Astrocyte of the spinal cord (primary cell): ENCODE measurements at places on chromosomes 13 and 19.

- DNase-seq: peak; percentile 71
These were observed 383.1 kb upstream of the GPC6 start for GRCh38 chr13:92843549-92843948.

DNA sequence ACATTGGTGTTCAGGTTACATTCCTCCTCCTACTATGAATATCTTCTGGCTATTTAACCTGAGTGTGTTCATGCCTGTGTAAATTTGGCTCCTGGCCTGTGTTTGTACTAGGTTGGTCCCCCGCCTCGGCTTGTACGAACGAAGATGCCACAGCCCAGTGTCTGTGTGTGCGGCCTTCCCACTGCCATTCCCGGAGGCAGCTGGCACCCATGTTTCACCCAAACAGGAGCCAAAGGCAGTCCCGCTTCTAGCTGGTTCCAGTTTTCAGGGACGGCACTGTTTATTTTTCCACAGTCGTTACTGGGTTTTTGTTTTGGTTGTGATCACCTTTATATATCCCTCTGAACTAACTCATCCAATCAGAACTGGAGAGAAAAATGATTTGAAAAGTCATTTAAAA, 102.5 kb upstream of the ZNF536 start:
- no peak for DNase-seq

GRCh38 chr19:996051-996838, 4.0 kb upstream of the GRIN3B start:
- peak; percentile 45 for DNase-seq

DNA sequence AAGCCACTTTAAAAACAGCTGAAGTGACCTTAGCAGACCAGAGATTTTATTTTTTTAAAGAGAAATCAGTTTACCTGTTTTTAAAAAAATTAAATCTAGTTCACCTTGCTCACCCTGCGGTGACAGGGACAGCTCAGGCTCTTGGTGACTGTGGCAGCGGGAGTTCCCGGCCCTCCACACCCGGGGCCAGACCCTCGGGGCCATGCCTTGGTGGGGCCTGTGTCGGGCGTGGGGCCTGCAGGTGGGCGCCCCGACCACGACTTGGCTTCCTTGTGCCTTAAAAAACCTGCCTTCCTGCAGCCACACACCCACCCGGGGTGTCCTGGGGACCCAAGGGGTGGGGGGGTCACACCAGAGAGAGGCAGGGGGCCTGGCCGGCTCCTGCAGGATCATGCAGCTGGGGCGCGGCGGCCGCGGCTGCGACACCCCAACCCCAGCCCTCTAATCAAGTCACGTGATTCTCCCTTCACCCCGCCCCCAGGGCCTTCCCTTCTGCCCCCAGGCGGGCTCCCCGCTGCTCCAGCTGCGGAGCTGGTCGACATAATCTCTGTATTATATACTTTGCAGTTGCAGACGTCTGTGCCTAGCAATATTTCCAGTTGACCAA, 10.8 kb downstream of the PLPPR3 start:
- no peak for DNase-seq

DNA sequence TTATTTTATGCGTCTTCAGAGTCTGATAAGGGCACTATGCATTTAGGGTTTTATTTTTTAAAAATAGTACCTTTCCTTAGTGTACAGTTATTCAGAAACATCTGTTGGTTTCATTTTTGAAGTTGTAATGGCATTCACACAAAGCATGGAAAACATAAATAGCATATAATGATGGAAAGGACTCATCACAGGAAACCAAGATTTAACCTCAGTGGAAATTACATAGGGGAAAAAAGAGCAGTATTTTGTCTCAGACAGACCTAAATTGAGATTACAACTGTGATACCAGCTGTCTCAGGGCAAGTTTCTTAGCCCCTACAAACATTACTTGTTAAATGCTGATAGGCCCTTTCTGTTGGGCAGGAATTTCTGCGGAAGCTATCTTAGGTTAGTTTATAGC, 57.2 kb downstream of the NHLRC3 start:
- no peak for DNase-seq

GRCh38 chr19:41615207-41615606, 11.7 kb downstream of the CEACAM4 start:
- no peak for DNase-seq

DNA sequence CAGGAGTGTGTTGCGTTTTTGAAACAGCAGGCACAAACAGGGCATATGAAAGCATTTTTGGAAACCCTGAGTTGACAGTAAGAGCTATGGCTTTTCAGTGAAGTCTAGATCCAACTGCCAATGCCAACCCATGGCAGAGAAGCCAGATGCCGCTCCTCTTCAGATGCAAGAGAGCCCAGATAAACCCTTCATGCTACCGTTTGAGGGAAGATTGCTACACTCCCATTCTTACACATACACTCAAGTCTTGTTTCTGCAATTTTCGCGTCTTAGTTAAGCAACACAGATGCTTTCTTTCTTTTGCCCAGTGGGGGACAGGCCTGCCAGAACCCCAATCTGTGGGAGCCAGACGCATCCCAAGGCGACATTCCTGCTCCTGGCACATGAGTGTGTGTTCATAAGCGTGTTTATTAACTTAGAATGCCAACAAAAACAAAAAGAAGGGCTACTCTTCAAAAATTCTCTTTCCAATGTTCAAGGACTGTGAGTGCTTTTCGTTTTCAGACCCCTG, 10.4 kb downstream of the BORCS8 start:
- DNase-seq: no peak

DNA sequence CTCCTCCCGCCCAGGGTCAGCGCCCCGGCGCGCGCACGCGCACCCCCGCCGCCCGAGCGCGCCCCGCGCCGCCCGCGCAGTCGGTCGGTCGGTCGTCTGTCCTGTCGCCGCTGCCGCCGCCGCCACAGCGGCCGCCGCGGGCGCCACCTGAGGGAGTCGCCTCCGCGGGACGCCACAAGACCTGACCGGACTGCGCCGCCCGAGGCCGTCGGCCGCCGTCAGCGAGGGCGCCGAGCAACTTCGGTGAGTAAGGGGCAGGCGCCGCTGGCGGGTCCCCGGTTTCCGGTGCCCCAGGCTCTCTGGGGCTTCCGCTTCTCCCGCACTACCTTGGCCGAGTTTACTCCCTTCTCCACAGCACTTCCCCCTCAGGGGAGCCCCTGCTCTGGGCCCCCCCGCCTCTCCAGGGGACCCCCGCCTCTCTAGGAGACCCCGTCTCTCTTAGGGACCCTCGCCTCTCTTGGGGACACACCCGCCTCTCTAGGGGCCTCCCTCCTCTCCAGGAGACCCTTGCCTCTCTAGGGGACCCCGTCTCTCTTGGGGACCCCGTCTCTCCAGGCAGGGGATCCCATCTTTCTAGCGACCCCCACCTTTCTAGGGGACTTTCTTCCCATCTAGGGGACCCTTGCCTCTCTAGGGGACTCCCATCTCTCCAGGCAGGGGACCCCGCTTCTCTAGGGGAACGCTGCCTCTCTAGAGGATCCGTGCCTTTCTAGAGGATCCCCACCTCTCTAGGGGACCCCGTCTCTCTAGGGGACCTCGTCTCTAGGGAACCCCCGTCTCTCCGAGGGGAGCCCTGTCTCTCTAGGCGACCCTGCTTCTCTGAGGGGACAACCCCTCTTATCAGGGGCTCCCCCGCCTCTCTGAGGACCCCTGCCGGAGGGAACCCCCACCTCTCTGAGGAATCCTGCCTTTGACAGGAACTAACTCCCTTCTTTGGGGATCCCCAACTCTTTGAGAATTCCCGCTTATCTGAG, 19.3 kb upstream of the GATAD2A start:
- DNase-seq: no peak

DNA sequence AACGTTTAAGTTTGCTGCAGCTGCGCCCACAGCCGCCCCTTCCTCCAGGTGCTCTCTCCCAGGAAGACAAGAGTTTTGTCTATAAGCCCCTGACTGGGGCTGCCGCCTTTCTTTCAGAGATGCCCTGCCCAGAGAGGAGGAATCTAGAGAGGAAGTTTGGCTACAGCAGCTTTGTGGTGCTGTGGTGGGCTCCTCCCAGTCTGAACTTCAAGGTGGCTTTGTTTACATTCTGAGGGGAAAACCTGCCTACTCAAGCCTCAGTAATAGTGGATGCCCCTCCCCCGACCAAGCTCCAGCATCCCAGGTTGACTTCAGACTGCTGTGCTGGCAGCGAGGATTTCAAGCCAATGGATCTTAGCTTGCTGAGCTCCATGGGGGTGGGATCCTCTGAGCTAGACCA, 6.4 kb upstream of the ERICH6B start:
- no peak for DNase-seq

- no peak for DNase-seq
These were observed 39.3 kb downstream of the GGACT start for GRCh38 chr13:100549316-100549715.

DNA sequence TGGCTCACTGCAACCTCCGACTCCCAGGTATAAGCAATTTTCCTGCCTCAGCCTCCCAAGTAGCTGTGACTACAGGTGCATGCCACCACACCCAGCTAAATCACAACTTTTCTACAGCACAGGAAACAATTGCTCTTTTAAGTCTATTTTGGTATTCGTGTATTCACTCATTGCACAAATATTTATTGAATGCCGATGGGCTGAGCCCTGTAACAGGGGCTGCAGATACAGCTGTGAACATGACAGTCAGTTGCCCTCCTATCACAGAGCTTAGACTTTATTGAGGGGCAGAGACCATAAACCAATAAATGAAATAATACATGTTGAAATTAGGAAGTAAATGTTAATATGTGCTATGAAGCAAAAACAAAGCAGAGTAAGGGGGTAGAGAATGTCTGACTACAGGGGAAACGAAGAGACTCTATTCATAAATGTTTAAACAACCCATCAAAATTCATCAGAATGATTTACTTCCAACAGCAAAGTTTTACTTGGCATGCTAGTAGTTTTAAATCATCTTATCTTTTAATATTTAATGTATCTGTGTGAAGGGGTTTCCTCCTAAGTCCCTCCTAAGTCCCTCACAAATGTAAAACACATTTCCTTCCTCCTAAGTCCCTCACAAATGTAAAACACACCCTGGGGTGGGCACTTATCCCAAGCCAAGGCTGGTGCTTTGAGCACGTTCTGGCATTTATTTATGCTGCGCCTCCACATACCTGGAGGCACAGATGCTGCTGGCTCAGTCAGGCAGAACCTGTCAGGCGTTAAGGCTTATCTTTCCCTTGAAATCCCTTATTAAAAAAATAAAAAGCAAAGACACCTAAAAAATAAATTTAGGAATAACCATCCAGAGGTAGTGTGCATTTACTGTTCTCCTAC, 140.8 kb downstream of the MIPEP start:
- DNase-seq: no peak

- DNase-seq: no peak
These were observed 91.7 kb downstream of the RNASEH2B start for GRCh38 chr13:51001335-51001734.

GRCh38 chr13:30158774-30159445, 148.4 kb downstream of the KATNAL1 start:
- peak; percentile 87 for DNase-seq

DNA sequence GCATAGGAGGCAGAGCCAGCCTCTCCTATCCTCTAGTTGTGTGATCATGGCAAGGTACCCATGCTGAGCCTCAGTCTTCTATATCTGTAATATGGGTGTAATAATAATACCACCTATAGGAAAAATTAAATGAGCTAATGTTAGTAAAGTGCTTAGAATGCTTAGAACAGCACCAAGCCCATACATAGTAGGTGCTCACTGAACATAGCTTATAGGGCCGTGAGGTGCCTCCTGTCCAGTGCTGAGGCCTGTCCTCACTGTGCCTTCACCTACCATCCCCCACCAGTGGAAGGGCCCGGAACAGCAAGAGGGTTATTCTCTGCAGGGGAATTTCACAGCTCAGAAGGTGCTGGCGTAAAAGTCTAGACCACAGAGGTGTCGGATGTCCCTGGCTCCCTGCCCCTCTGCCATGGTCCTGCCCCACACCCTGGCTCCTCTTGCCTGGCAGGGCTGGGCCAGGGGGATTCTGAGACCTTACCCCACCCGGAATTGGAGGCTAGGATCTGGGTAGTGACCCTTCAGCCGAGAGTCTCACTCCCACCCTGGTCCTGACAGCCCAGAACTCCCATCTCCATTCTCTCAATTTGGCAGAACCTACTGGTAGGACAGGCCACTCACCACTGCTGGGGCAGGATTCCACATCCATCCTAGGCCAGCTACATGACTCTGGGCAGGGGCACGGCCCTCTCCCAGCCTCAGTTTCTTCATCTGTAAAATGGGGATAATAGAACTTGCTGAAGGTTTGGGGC, 2.2 kb upstream of the SCN1B start:
- DNase-seq: peak; percentile 68

DNA sequence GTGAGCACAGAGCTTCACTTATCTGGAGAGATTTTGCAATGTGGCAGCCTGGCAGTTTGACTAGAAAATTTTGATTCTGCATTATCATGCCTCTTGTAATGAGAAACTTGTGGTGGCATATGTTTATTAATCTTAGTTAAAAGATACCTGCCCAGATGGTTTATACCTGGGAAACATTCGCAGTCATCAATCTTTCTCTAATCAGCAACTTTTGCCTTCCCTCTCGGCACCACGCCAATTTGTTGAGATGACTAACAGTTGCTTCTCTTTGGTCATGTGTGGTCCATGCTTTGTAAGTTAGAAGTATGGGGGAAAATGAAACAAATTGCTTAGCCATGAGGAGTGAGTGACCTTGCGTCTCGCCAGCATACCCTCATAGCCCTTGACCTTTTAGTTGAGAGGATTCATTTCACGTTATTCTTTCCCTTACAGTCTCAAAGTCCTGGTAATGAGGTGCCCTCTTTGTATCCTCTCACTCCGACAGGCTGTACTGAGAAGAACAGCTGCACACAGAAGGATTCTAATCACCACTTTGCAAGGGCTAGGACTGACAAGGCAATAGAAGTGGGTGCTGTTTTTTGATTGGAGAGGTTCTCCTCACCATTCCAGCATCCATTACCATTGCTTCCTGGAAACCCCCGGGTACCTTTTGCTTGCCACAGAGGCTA, 201.4 kb downstream of the OXGR1 start:
- no peak for DNase-seq

GRCh38 chr13:71278512-71278911, 588.5 kb downstream of the DACH1 start:
- DNase-seq: no peak

DNA sequence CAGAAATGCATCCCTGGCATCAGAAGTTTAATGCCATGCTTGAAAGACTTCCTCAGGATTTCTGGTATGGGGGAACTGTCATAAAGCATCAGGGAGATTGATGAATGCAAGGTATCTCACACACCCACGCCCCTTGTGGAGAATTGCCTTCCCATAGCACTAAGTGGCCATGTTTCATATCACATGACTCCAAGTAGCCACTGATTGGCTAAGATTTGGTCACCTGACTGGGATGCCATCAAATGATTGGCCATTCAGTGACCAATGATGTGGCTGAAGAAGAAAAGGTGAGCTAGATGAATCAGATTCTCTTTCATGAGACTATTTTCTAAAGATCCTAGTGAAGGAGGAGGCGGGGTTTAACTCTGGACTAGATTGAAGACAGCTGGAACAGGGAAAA, 7.3 kb downstream of the KLK8 start:
- DNase-seq: no peak

DNA sequence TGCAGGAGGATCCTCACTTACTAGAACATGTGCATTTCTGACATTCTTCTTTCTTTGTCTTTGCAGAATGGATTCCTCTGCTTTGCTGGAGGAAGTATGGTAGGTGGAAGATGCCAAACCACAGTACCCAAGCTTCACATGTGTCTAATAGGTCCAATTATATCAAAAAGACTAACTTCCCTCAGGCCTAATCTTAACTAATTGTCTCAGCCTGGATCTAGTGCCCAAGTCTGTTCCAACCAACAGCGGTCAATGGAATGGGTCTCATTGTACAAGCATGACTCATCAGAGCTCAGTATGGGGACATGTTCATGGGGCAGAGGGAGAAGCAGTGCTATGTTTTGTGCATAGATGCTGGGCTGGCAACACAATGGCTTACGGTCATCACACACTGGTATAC, 81.6 kb upstream of the CSNK1A1L start:
- DNase-seq: peak; percentile 73
